ENCODE measurements at places on chromosomes 6 and 20. TPM values are rescaled to one million over a fixed set of nuclear protein-coding genes. Genes with fewer than 3 reads are reported as not detected.

DNA sequence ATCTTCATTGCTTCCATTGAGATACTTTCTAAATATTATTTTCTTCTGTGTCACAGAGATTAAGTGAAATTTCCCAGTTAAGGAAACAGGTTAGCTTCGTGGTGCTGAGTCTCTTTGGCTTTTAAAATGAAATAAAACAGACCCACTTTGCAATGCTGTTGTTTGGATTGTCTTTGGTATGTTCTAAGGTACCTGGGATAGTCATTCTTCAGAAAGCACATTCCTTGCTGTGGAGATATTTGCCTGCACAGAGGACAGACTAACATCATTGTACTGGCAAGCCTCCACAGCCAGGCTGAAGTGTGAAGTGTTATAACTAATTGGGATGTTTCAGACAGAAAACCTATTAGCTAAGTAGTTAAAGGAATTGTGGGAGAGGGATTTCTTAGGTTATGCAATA, 148.8 kb upstream of the EPHA7 start:
- DNase-seq: no peak

- DNase-seq: no peak
These were observed 186.2 kb upstream of the ZNF217 start for GRCh38 chr20:53779822-53780221.

DNA sequence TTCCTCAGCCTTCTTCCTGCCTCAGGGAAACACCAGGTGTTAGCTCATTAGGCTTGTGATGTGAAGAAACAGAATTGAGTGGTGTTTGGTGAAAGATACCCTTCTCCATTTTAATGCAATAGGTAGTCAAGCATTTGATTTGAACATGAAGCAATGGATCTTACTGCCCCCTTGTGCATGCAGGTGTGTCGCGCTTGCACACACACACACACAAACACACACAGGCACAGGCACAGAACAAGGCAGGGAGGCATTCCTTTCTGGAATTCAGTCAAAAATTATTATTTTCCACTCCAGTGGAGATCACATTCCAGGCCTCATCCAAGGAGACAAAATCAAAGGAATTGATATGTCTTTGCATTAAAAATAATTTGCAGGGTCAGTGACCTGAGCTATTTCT, 667.0 kb upstream of the MARCKS start:
- no peak for DNase-seq

GRCh38 chr20:7980332-7981046, 39.1 kb downstream of the TMX4 start:
- peak; percentile 1 for DNase-seq

DNA sequence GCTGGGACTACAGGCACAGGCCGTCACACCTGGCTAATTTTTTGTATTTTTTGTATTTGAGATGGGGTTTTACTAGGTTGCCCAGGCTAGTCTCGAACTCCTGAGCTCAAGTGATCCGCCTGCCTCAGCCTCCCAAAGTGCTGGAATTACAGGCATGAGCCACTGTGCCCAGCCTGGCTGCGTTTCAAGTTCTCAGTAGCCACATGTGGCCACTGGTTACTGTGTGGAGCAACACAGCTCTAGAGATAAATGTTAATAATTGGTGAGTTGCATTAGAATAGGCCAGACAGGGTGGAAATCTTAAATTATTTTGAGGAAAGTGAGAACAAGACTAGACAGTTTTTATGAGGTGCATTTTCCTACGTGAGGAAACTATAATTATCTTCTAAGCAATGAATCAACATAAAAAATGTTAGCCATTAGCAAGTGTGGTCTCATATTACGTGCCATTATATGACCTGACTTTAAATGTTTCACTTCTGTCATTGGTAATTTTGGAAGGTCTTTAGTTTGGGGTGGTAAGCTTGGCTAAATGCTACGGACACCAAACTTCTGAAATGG, 129.6 kb downstream of the PLEKHG1 start:
- DNase-seq: no peak

- no peak for DNase-seq
These were observed 143.4 kb downstream of the JARID2 start for GRCh38 chr6:15389084-15389764.

DNA sequence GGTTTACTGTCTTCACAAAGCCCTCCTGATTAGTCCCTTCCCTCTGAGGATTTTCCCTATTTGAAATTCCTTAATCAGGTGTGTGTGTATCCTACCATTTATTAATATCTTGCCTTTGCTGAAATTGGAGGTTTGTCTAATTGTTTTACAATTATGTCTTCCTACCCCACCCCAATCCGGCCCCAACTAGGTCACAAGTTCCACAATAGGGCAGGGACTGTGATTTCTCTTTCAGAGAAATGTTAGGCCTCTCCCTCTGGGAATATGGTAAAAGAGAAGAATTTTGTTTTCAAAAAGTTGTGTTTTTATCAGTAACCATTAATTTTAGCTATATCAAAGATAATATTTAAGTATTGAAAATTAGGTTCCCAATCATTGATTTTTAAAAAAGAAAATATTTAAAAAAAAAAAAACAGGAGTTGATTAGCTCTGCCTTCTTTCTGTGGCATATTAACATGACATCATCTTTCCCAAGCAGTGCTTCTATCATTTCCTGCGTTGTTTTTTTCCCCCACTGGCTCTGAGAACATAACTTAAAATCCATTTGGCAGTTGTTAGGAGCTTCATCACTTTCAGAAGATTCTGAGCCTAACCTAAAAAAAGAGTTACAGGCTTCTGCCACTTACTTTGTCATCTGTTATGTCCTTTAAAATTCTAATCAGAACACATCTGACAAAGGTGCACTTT, 36.1 kb downstream of the BLOC1S5 start:
- no peak for DNase-seq

DNA sequence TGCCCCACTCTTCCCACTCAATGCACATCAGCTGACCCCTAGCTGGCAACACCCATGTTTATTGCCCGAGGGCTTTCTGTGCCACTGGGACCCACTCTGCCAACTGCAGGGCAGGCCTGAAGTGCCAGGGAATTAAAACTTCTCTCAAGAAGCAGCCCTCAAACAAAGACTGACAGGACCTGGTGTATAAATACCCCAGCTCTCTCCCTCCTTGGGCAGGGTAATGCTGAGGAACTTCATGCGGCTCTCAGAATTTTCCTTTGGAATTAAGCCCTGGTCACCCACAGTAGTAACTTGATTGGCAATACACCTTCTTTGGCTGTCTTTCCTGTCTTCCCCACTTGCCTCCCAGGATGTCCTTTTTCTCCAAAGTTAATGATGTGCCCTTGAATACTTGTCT, 5.3 kb upstream of the GDAP1L1 start:
- DNase-seq: no peak

SPEF1 gene
- polyA plus RNA-seq: 0.51 TPM

LGSN gene
- 0.03 TPM for polyA plus RNA-seq

DNA sequence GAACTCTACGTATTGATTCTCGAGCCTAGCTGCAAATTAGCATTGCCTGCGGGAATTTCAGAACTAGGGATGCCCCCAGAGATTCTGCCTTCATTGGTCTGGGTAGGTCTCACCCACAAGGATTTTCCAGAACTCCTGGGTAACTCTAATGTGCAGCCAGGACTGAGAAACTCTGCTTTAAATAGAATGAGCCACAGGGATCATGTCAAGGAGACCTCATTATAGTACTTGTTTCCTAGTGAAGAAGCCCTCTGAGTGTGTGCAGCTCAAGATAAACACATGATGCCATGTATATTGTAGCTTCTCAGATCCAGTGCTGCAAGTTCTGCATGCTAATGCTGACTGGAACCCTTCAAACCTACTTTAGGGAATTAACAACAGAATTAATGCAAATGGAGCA, 179.2 kb downstream of the PHACTR1 start:
- DNase-seq: no peak

GRCh38 chr6:121867095-121867494, 431.6 kb downstream of the GJA1 start:
- DNase-seq: no peak

- no peak for DNase-seq
These were observed 12.0 kb downstream of the PFDN4 start for GRCh38 chr20:54219751-54220426.

GRCh38 chr6:69790629-69791028, 6.2 kb downstream of the LMBRD1 start:
- DNase-seq: no peak

- no peak for DNase-seq
These were observed 715 bp downstream of the SOX12 start for GRCh38 chr20:325889-326644.

PTP4A1 gene
- 21.1 TPM for polyA plus RNA-seq

GRCh38 chr20:24647713-24648112, 178.3 kb downstream of the SYNDIG1 start:
- DNase-seq: no peak

DNA sequence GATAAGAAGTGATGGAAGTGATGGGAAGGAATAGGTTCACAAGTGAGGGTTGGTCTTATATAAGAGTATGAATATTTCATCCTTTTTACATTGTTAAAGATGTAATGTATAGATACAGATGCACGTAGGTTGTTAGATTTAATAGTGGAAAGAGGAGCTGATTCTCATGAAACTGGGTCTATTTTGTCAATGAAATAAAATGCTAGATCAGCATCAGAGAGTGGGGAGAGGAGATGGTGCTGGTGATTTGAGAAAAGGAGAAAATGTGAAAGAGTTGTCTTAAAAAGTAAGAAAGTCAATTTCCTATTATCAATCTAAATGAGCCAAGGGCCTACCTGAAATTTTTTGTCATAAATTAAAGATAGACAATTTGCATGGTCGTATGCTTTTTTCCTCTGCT, 82.8 kb upstream of the FYN start:
- no peak for DNase-seq

XKR7 gene
- 2.4 TPM for polyA plus RNA-seq

OLIG3 gene
- polyA plus RNA-seq: 1.4 TPM

ZC2HC1B gene
- not detected for polyA plus RNA-seq

- no peak for DNase-seq
These were observed 120.4 kb downstream of the OGFRL1 start for GRCh38 chr6:71408787-71409723.

DNA sequence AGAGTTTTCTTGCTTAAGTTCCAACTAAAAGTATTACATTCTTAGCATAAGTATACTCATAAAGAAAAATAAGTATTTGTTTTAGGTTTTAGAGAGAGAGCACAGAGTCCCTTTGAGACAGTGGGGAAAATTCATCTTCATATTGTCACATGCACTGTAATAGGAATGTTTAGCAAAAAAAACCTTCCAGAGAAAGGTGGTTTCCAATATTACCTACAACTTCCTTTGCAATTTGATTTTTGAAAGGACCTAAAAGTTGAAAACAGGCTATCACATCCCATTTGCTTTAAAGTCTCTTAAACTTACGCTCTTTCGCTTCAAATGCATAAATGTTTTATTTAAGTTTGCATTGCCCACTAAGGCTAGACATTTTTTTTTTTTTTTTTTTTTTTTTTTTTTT, 86.4 kb downstream of the OPRM1 start:
- DNase-seq: no peak

DNA sequence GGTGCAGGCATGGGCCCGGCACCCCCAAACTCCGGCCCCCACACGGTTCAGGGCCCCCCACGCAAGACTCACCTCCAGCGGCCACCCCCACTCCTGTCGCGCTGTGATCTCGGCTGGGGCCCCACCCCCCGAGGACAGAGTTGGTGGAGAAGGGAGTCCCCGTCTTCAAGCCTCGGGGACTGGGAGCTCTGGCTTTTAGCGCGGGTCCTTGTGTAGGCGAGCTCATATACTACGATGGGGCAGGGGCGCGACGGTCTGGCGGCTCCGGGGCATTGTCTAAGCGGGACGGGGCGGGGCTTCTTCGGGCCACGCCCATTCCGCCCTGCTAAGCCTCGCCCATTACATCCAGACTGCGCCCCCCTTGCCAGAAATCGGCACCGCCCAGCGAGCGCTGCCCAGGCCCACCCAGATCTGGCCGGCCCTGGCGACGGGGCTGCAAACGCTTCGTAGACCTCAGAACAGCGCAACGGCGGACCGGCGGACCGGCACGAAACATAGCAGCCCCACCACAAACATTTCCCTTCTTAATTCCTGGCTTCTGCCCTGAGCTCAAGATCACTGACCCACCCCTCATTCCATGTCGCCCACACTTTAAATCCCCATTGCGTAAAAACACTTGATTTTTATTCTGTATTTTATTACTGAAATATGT, 1.0 kb upstream of the DDAH2 start:
- DNase-seq: peak; percentile 84

DNA sequence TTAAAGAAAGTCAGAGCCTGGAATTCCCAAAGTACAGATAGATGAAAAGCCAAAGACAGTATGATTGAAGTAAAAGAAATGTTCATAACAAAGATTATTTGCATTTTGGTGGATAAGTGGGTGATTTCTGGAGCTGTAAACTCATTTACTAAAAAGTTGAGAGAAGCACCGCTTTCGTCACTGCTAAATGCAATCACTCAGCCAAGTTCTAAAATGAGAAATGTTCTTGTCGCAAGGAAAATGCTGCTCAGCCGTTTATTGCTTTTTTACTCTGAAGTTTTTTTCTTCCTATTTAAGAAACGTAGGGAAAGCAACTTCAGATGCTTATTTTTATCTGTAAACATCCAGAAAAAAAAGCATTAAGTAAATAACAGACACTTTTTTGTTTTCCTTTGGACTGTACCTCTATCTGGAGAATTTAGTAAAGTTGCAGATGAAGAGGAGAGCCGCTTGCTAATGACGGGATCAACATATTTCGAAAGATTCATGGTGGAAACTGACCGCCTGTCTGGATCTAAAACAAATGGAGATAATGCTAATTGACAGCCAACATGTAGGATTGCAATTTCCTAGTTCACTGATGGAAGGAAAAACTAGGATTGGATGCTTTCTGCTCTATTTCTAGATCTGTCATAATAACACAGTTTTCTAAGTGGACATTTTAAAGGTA, 93.8 kb upstream of the BCLAF1 start:
- DNase-seq: no peak

GRCh38 chr6:2859185-2859700, 17.6 kb upstream of the SERPINB1 start:
- DNase-seq: no peak

COX4I2 gene
- polyA plus RNA-seq: 0.26 TPM

DNA sequence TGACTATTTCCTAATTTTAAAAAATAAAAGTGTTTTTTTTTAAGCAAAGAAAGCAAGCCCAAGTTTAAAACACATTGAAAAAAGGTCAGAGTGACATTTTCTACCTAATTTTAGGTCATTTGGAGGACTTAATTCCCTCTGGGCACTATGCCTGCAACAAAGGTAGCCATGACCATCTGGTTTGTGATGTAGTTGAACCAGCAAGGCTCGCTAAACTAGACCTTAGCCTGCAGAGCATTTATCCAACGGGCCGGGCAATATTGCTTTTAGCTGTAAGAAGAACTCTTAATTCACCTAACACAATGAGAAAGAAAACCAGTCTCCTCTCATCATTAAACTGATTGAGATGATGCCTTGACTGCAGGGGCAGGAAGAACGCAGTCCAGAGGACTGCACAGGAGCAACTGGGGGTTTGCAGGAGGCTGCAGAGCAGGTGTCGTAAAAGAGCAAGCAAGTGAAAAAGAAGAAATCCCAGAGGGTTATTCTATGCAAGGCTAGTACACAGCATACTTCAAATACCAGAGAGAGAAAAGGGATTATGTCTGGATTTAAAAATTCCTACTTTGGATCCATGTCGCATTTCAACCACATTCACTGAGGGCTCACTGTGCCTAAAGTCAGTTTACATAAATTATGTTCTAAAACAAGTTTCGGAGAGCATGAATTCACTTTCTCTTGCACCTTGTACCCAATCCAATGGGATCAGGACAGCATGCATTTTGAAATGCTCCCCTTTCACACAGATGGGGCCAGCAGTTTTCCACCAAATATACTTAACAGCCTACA, 12.8 kb downstream of the TRAF3IP2 start:
- no peak for DNase-seq

Measured in H1 (cell line).